OCI-LY7 (cell line): ENCODE measurements at places on chromosomes 5 and 9. TPM values are rescaled to one million over a fixed set of nuclear protein-coding genes. Genes with fewer than 3 reads are reported as not detected.

The F2RL1 gene
- not detected in 2 replicates for total RNA-seq

The PRRC2B gene
- 210 and 224 TPM in 2 replicates for total RNA-seq

The OBP2B gene
- not detected in 2 replicates for total RNA-seq

The DBH gene
- total RNA-seq: not detected in 2 replicates

The KIAA1958 gene
- total RNA-seq: 19.8 and 21.2 TPM in 2 replicates

The CCL27 gene
- 0.42 and 0.68 TPM in 2 replicates for total RNA-seq

The RAB14 gene
- 37.1 and 37.2 TPM in 2 replicates for total RNA-seq
